Activated naive CD8-positive, alpha-beta T cell treated with anti-CD3 and anti-CD28 coated beads for 36 hours (primary cell): ENCODE measurements at places on chromosomes 4 and X.

DNA sequence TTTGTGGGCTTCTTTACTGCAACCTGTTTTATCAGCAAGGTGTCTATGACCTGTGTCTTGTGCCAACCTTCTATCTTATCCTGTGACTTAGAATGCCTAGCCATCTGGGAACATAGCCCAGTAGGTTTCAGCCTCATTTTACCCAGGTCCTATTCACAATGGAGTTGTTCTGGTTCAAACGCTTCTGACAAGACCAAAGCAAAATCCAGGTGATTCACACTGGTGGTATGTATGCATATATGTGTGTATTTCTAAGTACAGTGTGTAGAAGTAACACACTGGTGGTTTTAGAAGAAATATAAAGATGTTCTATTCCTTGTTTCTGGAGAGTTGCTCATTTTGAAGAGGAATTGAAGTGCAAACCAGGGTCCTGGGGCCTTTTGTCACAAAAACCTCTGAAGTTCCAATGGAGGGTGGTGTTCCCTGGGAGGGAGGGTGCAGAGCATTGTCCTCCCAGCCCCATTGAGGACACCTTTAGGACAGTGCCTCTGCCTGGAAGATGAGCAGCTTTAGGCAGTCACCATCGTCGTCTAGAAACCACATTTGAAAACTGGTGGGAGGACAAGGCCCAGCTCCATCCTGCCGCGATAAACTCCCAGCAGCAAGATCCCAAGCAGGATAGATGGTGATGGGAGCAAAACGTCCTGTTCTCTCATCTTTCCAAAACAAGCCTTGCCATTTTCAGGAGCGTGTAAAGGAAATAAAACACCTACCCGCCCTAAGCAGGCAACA, 191.4 kb downstream of the TSPAN5 start:
- DNase-seq, result no peak

- peak; percentile 82 for DNase-seq
Measured at GRCh38 chrX:47581731-47582647, at the start of gene TIMP1. TSS of gene TIMP1 (plus strand) at chrX:47582436. CDS start at chrX:47583416, 980 bp downstream.

DNA sequence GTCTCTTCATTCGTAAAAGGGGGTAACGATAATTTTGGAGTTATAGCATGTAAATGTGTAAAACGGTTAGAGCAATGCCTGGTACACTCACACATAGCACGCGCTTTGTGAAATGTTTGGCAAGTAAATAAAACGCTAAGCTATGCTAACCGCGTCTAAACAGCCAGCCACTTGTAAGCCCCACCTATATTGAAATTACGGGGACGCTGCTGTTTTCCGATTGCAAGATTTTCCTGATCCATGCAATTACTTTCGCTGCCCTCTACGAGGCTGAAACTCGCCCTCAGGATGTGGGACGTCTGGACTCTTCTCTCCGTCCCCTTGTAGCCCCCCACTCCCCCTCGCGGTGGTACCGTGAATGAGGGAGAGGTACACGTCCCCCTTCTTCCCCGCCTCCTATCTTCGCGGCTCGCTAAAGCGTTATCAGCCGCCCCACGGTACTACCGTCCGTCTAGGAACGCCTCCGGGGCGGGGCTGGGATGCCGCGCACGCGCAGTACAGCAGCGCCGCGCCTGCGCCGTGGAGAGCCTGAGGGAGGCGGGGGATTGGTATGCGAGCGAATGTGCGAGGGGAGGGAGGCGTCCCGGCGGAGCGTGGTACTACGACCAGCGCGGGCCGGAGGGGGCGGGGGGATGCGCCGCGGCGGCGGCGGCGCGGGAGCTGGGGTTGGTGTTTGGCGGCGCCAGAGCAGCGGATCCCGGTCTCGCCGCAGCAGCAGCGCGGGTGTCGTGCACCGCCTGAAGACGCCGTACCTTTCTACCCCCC, at the start of gene STIM2:
TSS of gene STIM2 (plus strand) at position 685 of the 765 bp plus-strand sequence.
- peak; percentile 99 for DNase-seq

- DNase-seq, result no peak
Measured at GRCh38 chr4:20623939-20624338, 76.3 kb upstream of the PACRGL start.

DNA sequence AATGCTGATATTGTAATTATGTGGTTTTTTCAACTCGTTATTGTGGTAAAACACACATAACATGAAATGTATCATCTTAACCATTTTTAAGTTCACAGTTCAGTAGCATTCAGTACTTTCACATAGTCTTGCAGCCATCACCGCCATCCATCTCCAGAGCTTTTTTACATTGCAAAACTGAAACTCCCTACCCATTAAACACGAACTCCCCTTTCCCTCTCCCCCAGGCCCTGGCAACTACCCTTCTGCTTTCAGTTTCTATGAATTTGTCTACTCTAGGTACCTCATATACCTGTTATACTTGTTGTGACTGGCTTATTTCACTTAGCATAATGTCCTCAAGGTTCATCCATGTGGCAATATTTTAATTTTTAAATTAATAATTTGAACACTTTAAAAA, 380.6 kb downstream of the MAPK10 start:
- DNase-seq, result no peak

- no peak for DNase-seq
Measured at GRCh38 chr4:83906561-83906960, 370.7 kb downstream of the GPAT3 start.

DNA sequence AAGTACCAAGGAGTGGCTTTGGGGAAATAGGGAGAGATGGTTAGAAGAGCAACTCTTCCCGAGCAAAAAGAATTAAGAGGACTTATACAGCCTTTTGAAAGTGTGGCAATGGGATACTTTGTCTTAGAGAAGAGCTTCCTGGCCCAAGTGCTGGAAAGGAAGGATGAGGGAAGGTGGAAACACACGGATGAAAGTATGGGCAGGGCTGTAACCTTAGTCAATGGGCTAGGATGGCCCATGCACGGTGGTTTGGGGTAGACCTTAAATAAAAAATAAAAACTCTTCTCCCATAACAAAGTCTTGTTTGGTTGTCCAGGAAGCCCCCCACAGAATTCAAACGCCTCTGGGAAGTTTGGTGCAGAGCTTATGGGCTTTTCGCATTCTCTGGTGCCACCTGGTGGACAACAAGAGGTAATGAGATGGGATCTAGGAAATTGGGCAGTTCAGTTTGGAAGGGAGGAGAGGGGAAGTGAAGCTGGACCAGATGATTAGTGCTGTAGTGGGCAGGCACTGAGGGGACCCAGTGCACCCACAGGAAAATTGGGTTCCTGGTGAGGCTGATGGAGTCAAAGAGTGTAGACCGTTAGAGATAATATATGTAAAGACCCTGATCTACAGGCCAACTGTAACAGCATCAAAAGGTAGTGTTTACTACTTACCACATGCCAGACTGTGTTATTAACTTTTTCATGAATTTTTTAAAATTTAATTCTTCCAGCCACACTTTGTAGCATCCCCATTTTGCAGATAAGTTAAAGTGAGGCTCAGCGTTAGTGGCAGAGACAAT, 13.8 kb upstream of the ENOX2 start:
- peak; percentile 7 for DNase-seq

GRCh38 chr4:1171311-1172227, 814 bp downstream of the SPON2 start:
- peak; percentile 66 for DNase-seq

DNA sequence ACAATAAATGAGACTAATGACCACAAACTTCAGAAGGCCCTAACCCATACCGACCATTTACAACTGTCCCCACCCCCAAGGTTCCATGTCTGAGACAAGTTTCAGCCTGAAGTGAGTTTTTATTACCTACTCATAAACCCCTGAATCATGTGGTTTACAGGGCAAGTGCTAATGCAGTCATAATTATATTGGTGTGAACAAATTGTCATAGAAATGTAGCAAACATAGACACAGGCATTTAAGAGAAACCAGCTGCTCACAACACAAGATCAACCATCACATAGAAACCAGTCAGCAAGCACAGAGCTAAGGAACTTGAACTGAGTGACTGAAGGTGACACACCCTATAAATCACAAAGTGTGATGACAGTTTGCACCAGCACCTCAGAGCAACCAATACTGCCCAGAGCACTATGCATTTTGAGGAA, 173.8 kb upstream of the MID1 start:
- DNase-seq, result no peak

- DNase-seq, result no peak
Measured at GRCh38 chr4:157961229-157961990, 211.4 kb downstream of the GASK1B start.

DNA sequence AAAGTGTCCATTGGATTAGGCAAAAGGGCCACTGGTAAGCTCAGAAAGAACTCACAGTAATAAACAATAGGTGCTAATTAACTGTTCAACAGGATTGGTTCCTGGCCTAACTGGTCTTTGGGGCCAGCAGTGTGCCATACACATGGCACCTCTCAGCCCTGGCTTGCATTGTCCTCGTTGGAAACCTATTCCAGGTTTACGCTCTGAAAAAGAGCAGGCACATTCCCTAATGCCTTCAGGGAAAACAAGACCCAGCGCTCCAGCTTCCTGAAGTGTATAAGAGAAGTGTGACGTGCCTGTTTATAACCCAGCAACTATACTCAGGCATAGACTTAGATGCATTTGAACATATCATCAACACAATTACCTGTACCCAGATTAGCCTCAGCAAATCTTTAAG, 51.9 kb upstream of the RBM47 start:
- no peak for DNase-seq

GRCh38 chrX:32868524-32868895, 342.8 kb downstream of the DMD start:
- no peak for DNase-seq

DNA sequence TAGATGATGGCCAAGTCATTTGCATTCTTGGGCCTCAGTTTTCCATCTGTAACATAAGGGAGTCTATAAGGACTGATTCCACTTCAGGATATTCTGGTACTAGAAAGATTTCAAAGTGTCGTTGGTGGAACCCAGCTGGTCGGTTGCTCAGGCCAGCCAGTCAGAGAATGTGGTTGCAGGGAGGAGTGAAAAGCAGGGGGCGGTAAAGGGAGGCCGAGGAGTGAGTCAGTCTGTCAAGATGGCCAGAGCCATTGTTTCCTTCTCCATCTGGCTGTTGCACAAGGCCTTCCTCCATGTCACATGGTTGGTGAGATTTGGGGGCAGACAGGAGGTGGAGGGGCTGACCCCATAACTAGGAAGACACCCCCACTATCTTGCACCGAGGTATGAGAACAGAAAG, 38.2 kb downstream of the STARD8 start:
- no peak for DNase-seq

DNA sequence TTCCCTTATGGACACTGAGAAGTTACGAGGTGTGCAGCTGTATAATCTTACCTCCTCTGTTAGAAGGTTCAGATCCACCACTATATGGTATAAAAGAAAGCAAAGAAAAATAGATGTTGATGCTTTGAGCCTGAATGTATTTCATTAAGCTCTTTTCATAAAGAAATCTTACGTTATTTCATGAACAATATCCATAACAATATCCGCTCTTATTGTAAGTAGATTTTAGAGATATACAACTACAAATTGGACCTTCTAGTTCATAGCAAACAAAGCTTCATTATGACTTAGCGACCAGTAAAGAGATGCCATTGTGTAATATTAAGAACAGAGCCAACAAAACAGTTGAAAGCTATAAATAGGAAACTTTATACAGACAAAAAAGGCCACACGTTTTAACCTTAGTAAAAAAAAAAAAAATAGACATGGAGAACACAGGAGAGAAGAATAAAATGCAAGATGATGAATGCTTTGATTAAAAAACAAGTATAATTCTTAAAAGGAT, 203.6 kb downstream of the PDGFC start:
- DNase-seq, result no peak

GRCh38 chr4:138592796-138593195, 350.6 kb upstream of the SLC7A11 start:
- no peak for DNase-seq

DNA sequence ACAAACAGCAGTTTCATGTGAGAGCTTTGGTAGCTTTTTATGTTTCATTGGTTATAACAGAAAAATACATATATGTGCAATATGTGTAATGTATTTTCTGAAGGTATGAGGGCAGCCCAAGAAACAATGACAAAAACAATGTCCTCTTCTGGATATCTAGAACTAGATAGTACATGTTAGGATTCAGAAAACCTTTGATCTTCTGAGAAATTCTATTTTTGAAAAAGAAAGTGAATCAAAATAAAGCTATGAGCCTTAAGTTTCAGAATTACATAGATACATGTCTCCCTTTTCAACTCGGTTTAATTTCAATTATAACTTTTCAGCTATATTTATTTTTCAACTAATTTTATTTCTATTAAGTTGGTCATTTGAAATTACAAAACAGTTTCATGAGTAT, 131.9 kb downstream of the REELD1 start:
- no peak for DNase-seq

DNA sequence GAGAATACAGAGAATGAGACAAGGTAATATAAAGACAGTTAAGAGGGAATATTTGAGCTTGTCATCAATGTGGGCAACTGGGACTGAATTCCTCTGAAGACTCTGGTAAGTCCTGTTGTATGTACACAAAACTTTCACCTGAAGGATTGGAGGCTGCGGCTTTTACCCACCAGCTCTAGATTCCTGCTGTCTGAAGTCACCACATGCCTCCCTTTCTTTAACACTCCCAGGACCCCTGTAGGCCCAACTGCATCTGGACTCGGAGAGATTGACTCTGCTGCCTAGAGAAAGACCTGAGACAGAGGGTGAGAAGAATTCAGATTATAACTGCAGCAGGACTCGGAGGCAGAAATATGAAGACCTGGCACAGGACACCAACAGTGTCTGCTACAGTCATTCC, 1048.0 kb downstream of the PDHA2 start:
- no peak for DNase-seq

- no peak for DNase-seq
Measured at GRCh38 chr4:129623233-129623875, 527.4 kb downstream of the C4orf33 start.

- DNase-seq, result no peak
Measured at GRCh38 chr4:2637956-2638552, 101.6 kb downstream of the FAM193A start.
